ENCODE measurements at places on chromosomes 3 and 15. TPM values are rescaled to one million over a fixed set of nuclear protein-coding genes. Genes with fewer than 3 reads are reported as not detected.

Gene PEX5L
- total RNA-seq: 0.11 TPM

Gene LIPH
- total RNA-seq: 0.51 TPM

Gene PATL2
- 1.00 TPM for total RNA-seq

Gene SUSD5
- 0.78 TPM for total RNA-seq

Gene C3orf49
- total RNA-seq: not detected

Gene SERPINI2
- 0.46 TPM for total RNA-seq

Gene GRAMD2A
- not detected for total RNA-seq

Gene TRANK1
- 6.3 TPM for total RNA-seq

Gene PTPRG
- 34.3 TPM for total RNA-seq

DNA sequence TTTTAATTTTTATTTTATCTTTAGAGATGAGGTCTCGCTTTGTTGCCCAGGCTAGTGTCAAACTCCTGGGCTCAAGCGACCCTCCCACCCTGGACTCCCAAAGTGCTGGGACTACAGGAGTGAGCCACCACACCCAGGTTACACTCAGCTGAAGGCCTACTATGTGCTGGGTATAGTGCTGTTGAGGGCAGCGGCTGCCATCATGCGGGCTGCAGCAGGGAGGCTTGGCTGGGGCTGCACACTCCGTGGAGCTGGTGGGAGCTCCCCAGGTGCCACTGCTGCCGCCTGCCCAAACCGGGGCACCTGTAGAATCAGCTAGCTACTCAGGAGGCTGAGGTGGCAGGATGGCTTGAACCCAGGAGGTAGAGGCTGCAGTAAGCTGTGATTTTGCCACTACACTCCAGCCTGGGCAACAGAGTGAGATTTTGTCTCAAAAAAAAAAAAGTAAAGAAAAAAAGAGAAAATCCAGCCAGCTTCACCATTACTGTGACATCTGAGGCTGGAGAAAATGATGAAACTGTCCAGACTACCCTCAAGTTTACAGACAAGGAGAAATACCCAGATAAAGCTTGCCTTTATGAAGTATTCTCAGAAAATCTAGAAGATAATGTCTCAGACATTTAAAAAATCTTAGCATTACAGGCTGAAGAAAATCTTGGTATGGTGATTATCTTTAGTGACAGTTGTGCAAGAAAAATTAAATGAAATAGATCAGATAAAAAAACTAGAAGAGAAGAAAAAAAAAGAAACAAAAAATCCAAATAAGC, 42.1 kb downstream of the CRABP1 start:
- no peak for DNase-seq

DNA sequence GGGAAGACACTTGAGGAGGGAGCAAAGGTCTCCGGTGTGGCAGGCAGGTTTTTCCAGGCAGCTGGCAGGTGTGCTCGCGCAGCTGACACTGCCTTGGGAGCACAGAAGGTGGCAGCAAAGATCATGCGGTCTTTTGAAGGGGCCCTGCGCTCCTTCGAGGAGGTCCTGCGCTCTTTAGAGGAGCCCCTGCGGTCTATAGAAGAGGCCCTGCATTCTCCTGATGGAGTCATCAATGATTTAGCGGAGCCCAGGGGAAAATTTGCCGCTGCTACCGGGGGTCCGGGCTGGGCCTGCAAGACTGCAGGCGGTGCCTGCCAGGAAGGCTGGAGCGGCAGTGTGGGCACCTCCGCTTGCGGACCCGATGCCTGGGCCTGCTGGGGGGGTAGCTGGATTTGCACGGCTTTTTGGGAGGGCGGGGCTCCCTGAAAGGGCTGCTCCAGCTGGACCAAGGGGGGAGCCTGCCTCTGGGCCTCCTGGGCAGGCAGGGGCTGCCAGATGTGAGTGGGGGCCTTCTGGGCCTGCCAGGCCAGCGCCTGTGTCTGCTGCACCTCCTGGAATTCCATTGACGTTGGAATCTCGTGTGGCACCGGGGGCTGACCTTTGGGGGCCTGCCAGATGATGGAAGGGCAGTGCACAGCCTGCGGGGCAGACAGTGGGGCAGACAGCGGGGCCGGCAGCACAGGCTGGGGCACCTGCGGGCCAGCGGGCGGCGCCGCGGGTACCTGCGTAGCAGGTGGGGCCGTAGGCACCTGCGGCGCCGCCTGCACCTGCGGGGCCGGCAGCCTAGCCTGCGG, 2.1 kb downstream of the MAGEL2 start:
- DNase-seq: no peak

GRCh38 chr3:4351164-4351855, 48.1 kb downstream of the SETMAR start:
- DNase-seq: no peak

DNA sequence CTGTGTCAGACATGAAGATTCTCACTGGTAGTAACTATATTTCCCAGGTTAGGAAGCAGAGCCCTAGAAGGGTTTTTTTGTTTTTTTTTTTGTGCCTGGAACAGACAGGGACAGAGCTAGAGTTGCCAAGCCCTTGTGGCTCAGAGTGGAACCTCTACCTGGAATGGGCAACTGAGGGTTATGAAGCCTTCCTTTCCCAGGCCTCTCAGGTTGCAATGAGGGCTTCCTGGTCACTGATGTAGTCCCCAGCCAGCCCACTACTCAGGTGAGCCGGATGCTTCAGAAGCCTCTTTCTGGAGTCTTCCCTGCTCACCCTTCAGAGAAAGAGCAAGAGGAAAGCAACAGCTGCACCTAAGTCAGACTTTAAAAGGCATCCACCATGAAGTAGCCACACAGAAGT, 48.8 kb upstream of the MANF start:
- DNase-seq: no peak

DNA sequence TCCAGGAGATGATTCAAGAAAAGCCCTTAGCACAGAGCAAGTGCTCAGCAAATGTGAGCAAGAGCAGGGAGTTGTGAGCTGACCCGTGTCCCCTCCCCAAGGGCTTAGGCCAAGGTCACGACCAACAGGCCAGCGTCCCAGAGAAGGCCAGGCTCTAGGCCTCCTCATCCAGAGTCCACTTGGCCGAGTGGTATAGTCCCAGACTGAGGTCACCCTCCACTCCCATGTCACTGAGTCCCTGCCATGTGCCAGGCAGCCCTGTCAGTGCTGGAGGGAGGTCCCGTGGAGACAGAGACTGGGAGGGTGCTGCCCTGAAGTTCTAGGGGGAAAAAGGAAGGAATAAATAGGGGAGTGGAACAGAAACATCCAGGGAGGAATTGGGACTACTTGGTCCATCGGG, 44.0 kb downstream of the TPRA1 start:
- no peak for DNase-seq

- DNase-seq: peak; percentile 92
Observed at GRCh38 chr3:194687638-194688199, 2.0 kb downstream of the FAM43A start.

DNA sequence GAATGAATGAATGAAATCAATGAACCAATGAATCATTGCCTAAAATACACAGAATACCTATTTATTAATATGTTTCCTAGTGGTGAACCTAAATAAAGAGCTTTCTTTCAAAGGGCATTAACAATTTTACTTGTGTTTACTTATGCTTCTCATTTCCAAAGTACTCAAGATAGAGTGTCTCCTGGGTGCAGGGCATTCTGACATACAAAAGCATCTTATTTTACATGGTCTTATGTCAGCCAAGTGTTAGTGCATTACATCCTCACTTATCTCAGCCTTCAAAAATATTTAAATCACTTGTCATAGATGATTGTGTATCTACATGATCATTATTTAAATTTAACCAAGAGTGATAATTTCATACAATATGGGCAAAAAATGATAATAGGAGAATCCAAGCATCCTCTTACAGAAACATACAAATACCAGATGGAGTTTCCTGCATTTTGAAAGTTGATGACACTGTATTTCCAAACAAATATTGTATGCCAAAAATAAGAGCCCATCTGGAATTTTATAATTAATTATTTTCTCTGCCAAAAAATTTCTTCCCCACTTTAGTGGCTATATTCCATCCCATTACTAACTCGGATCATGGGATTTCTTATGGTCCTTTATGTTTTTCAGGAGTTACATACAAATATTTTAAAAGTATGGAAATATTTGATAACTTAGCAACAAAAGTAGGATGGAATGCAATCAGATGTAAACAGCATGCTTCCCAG, 279.0 kb downstream of the RBMS3 start:
- DNase-seq: no peak

- no peak for DNase-seq
Observed at GRCh38 chr3:79172241-79172640, 595.6 kb downstream of the ROBO1 start.

DNA sequence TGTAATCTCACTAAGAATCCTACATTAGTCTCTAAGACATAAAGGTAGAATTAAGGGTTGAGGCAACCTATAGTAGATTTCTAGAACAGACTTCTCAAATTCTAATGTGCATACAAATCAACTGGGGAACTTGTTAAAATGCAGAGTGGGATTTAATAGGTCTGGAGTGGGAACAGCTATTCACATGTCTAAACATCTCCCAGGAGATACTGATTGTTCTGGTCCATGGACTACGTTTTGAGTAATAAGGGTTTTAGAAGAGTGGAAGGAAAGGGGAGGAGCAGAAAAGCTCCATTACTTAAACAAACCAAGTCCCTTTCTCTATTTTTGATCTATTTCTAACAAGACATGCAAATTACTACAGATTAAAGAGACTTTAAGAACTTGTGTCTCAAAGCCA, 524.8 kb downstream of the TUSC7 start:
- DNase-seq: no peak

- DNase-seq: no peak
Observed at GRCh38 chr3:15064299-15064834, 748 bp downstream of the MRPS25 start.

- DNase-seq: no peak
Observed at GRCh38 chr3:34067536-34068051, 269.2 kb downstream of the PDCD6IP start.

GRCh38 chr15:49079340-49080039, 33.2 kb upstream of the SECISBP2L start:
- no peak for DNase-seq

- DNase-seq: no peak
Observed at GRCh38 chr15:49678655-49679054, 57.8 kb downstream of the DTWD1 start.

- DNase-seq: no peak
Observed at GRCh38 chr3:81955878-81956277, 194.4 kb upstream of the GBE1 start.

DNA sequence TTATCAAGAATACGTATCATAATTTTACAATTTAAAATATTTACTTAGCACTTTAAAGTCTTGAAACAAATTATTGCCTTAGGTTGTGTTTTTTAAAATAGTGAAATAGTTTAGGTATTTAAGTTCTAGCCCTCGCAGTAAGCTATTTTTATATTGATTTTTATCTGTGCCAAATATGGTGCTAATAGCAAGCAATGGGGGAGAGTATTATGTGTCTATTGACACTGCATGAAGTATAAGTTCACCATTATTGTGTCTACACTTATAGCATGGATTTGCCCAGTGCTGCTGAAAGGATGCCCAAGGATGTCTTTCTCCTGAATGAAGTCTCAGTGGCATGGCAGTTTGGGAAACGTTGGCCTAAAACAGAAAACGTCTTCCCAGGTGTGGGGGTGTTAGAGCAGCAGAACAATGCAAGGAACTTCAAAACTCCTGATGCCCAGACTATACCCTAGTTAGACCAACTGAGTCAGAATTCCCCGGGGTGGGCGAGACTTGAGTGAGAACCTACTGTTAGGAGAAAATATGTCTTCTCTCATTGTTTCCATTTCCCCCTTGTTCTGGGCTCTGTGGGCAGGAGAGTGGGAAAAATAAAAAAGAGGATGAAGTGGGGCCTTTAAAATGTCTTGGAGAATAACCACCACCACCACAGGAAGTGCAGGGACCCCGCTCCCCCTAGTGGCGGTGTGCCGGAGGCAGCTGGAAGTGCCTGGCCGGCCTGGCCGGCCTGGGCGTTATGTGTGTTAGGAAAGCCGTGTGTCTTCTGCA, 104.2 kb upstream of the SLC7A14 start:
- DNase-seq: no peak

DNA sequence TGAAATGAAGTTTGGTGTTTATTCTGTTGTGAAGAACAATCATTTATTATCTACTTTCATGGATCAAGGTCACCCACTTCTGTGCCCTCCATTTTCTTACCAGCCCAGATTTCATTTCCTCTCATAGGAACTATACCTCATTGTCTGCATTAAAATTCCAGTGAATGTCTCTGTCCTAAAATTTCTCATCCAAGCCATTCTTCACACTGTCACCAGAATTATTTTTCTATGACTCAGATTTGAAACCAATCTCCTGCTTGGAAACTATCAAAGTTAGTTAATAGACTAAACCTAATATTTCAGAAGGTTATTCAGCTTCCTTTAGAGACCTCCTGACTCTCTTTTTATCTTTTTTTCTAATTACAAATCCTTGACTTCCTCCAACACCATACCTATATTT, 364.1 kb upstream of the CBLB start:
- DNase-seq: no peak

GRCh38 chr3:156732261-156732660, 57.9 kb downstream of the TIPARP start:
- no peak for DNase-seq

- no peak for DNase-seq
Observed at GRCh38 chr15:99556011-99556410, 9.8 kb upstream of the MEF2A start.

DNA sequence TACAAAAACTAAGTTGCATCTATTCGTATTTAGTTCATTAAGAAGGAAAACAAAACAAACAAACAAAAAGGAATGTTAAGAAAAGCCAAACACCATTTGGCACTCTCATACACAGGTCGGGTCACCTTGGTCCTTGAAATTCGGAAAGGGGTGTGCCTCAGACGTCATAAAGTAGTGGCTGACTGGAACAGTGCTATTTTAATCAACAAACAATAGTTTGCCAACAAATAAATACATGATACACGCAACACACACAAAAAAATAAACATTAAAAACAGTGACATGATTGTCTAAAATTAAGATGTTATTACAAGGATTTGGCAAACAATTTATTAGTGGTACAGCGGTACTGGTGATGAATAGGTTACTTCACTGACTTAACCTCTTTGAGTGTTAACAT, 579.6 kb downstream of the MECOM start:
- no peak for DNase-seq

- DNase-seq: no peak
Observed at GRCh38 chr3:128466840-128467541, at the start of gene DNAJB8. Gene DNAJB8 (minus strand): TSS chr3:128466890. CDS start chr3:128463245, 3,645 bp downstream.
